ENCODE measurements at places on chromosomes 2 and 18. TPM values are rescaled to one million over a fixed set of nuclear protein-coding genes. Genes with fewer than 3 reads are reported as not detected.

The DLX1 gene
- total RNA-seq: 13.5 TPM

The TTC27 gene
- total RNA-seq: 25.2 TPM

The PCARE gene
- total RNA-seq: 0.02 TPM

The CYTIP gene
- total RNA-seq: 0.71 TPM

The CFC1 gene
- total RNA-seq: not detected

The HOXD13 gene
- 11.0 TPM for total RNA-seq

The TCF23 gene
- total RNA-seq: not detected

The RAB27B gene
- total RNA-seq: not detected

The ZNF892 gene
- total RNA-seq: 6.8 TPM

The PRSS56 gene
- 0.38 TPM for total RNA-seq

The IL37 gene
- total RNA-seq: 0.22 TPM

DNA sequence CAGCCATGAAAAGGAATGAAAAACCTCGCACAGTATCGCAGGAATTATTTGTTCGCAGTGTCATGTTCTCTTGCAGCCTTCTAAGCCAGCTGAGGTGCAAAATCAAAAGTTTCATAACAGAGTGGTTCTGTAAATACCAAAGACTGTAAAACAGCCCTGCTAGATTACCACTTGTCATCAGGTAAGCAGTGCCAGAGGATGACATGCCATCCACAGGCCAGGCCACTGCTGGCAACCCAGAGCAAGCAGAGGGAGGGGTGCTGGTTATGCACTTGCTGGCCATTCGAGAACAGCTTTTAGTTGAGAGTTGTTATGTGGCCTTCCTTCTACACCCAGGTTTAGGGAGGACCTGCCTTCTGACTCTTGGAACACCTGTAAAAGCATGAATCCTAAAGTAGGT is 114.3 kb upstream of the MGAT5 start:
- H3K27ac ChIP-seq: peak overlapping the region; percentile 81
- DNase-seq: no peak
- peaks cover 7% of the 10 kb centered on the region for H3K36me3 ChIP-seq
- H3K4me1 ChIP-seq: peaks cover 50% of the 10 kb centered on the region
- no peak overlapping the region for H3K4me3 ChIP-seq
- H3K27me3 ChIP-seq: no peaks in the 10 kb centered on the region

DNA sequence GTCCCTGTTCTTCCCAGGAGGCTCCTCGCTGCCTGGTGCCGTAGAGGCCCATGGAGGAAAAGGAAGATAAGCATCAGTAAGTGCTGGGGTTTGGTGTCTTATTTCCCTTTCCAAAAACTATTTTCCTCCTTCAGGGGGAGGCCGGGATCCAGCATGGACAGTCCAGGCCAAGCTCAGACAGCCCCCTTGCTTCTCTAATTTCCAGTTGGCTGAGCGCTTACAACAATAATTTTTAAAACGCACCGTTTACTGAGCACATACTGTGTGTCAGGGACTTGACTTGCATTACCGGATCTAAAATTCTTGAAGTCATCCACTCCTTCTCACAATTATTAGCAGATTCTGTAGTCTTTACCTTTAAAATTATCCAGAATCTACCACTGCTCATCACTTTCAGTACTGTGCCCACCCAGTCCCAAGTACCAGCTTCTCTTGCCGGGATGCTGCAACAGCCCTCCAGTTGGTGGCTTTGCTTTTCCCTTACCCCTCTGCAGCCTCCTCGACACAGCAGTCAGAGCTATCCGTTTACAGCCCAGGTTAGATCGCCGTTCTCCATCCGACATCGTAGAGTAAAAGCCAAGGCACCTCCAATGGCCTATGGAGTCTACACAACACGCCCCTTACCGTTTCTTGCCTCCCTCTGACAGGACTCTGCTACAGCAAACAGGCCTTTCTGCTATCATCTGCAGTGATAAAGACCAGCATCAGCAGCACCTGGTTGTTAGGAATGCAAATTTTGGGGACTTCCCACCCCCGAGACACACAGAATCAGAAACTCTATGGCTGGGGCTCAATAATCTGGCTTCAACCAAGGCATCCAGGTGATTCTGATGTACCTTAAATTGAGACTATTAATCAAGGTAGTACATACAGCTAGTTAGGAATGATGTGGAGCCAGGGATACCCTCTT is 75.2 kb upstream of the TSPYL6 start:
- peaks cover 11% of the 10 kb centered on the region for H3K4me1 ChIP-seq
- no peaks in the 10 kb centered on the region for H3K27me3 ChIP-seq
- DNase-seq: no peak
- H3K27ac ChIP-seq: no peak overlapping the region
- no peaks in the 10 kb centered on the region for H3K36me3 ChIP-seq
- H3K4me3 ChIP-seq: peak overlapping the region; percentile 63

DNA sequence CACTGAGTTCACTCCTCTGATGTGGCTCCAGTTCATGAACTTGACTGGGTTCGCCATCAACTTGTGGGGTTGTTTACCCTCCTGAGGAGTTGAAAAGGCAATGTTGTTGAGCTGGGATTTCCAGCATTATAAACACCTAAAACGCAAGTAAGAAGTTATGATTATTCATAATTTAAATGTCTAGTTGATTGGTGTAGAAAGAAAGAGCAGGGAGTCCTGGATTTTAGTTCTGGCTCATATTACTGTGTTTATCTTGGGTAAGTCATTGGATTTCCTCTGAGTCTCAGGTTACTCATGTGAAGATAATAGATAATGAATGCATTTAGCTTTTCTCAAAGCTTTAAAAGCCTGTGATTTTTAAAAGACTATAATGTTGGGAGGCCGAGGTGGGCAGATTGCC is 438.0 kb upstream of the CDH20 start:
- DNase-seq: peak; percentile 9
- no peaks in the 10 kb centered on the region for H3K4me1 ChIP-seq
- no peak overlapping the region for H3K27ac ChIP-seq
- no peaks in the 10 kb centered on the region for H3K27me3 ChIP-seq
- no peaks in the 10 kb centered on the region for H3K36me3 ChIP-seq
- no peak overlapping the region for H3K4me3 ChIP-seq

GRCh38 chr18:68402784-68403183 is 312.1 kb downstream of the TMX3 start:
- no peak overlapping the region for H3K27ac ChIP-seq
- H3K4me3 ChIP-seq: no peak overlapping the region
- H3K27me3 ChIP-seq: no peaks in the 10 kb centered on the region
- no peaks in the 10 kb centered on the region for H3K4me1 ChIP-seq

GRCh38 chr2:44347526-44347925 is 13.8 kb downstream of the PREPL start:
- peaks cover 7% of the 10 kb centered on the region for H3K36me3 ChIP-seq
- H3K4me1 ChIP-seq: peaks cover 10% of the 10 kb centered on the region
- no peak overlapping the region for H3K4me3 ChIP-seq

DNA sequence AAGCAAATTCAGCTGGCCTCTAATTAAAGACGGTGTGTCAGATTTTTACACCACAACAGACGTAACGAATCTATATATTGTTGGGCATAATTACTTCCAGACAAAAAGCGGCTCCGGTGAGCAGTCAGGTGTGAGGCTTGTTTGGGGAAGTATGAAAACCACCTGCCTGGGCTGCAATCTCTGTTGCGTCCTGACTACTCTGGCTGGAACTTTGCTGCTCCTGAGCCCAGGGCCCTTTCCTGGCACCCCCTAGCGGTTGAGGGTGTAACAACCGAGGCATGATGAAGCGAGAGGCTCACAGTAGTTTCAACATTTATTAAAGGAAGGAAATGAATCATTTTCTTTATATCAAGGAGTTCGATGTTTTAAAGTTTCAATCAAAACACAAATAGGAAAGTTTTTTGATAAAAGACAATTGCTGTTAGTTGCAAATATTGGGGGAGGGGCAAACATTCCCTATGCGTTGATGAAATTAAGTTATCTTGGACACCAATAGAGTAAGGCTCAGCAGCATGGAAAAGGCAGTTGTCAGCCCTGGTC is 10.6 kb upstream of the ITGB6 start:
- peaks cover 55% of the 10 kb centered on the region for H3K4me1 ChIP-seq
- no peaks in the 10 kb centered on the region for H3K36me3 ChIP-seq
- no peak overlapping the region for H3K27ac ChIP-seq
- no peaks in the 10 kb centered on the region for H3K27me3 ChIP-seq
- peak; percentile 36 for DNase-seq

GRCh38 chr2:196410008-196410407 is 229.5 kb upstream of the CCDC150 start:
- no peaks in the 10 kb centered on the region for H3K27me3 ChIP-seq
- H3K4me3 ChIP-seq: no peak overlapping the region
- no peaks in the 10 kb centered on the region for H3K36me3 ChIP-seq
- no peak overlapping the region for H3K27ac ChIP-seq
- DNase-seq: no peak

GRCh38 chr2:24050041-24050979 is 769 bp downstream of the FKBP1B start:
- no peak overlapping the region for H3K27ac ChIP-seq
- DNase-seq: peak; percentile 79
- H3K27me3 ChIP-seq: no peaks in the 10 kb centered on the region

DNA sequence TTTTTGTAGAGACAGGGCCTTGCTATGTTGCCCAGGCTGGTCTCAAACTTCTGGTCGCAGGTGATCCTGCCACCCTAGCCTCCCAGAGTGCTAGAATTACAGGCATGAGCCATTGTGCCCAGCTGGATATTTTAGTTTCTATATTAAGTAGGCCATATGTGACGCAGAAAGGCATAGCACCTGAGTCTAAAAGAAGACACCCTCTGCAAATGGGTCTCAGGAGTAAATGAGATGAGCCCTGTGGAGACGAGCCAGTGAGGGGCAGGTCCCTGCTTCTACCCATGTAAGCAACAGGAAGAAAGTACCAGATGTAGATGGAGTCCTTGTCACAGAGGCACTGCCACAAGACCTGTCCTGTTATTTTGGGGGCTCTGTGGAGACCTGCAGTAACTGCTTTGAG is 322.4 kb downstream of the PTPRM start:
- no peaks in the 10 kb centered on the region for H3K36me3 ChIP-seq
- no peak overlapping the region for H3K27ac ChIP-seq
- H3K27me3 ChIP-seq: no peaks in the 10 kb centered on the region
- no peak overlapping the region for H3K4me3 ChIP-seq
- DNase-seq: no peak

DNA sequence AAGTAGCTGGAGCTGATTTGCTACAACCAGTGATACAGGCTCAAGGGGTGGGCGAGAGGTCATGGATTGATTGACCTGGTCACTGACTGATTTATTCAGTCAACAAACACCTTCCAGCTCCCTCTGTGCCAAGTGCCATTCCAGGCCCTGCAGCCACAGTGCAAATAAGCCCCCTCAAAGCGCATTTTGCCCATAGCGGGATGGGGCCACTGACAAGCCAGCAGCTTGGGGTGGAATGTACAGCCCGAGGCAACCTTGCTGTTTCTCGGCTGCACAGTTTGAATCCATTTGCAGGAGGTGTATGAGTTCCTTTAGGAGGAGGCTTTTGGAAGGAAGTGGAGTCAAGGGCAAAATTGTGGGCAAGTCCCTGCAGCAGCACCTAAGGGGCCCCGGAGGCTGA is 235.2 kb downstream of the TPGS2 start:
- no peak overlapping the region for H3K27ac ChIP-seq
- no peaks in the 10 kb centered on the region for H3K4me1 ChIP-seq
- no peak overlapping the region for H3K4me3 ChIP-seq
- no peaks in the 10 kb centered on the region for H3K27me3 ChIP-seq
- H3K36me3 ChIP-seq: no peaks in the 10 kb centered on the region

DNA sequence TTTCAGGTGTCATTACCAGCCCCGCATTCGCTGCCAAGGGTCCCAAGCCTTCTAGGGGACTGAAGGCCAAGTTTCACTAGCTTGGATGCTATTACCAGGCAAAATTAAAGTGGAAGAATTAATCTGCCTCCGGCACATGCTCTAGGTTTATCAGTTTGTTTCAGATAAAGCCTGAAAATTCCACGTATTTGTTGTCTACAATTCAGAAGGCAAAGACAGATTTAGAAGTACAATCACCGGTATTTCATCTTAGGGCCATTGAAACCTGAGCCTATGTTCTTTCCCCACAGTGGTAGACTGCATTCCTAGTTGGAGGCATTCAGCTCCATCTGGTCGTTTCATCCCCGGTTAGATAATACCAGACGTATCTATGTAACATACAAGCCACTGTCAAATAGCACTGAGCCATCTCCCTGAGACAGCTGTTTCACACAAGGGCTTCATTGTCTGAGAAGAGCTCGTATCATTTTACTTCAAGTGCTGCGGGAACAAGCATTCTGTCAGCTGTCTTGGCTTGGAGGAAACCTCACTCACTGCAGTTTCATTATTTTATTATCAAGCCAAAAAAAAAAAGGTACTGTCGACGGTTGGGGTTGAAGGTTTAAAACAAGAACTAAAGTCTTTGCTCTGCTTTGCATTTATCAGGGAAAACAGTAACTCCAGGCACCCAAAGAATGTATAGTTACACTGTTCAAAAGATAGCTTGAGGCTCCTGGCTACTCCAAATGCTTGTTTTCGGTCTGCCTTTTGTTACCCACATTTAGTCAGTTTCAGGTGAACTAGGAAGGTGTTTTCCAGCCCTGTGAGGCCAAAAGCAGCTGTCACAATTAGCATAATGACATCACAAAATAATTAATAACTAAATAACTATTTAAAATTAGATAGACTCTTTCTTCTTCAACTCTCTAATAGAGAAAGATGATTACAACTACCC is 76.7 kb downstream of the TGIF1 start:
- H3K4me1 ChIP-seq: peaks cover 30% of the 10 kb centered on the region
- peak; percentile 95 for DNase-seq
- H3K27ac ChIP-seq: peak overlapping the region; percentile 100
- peak overlapping the region; percentile 41 for H3K4me3 ChIP-seq
- H3K36me3 ChIP-seq: no peaks in the 10 kb centered on the region

DNA sequence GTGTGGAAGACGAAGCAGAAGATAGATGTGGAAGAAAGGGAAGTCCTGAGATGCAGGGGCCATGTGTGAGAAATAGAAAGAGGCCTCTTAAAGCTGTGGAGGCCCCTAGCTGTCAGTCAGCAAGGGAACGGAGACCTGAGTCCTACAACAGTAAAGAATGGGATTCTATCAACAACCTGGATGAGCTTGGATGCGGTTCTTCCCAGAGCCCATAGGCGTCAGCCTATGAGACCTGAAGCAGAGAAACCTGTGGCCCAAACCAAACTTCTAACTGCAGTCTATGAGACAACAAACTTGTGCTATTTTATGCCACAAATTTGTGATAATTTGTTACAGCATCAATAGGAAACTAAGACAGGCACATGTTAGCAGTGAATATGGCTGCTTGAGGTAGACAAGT is 583.7 kb downstream of the ADCYAP1 start:
- DNase-seq: no peak
- H3K27ac ChIP-seq: no peak overlapping the region
- H3K27me3 ChIP-seq: no peaks in the 10 kb centered on the region

DNA sequence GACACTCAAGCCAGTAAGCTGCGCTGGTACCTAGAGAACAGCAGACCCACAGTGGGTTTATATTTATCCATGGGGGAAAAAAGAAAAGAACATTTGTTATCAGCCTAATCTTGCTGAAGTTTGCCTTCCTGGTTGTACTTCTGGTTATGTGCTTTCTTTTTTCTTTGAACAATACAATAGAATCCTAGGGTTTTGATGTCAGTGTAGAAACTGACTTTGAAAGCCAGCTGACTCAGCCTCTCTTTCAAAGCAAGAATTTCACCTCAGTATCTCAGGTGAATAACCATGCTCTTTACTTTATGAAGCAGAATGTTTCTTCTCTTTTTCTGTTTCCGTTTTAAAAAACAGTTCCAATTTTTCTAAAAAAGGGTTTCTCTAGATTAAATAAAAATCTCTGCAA is 78.4 kb downstream of the CD8B2 start:
- DNase-seq: no peak
- no peak overlapping the region for H3K27ac ChIP-seq
- no peaks in the 10 kb centered on the region for H3K27me3 ChIP-seq
